ENCODE measurements at places on chromosomes 4 and X.
A peak's percentile ranks its signal among the peaks of the same experiment; 100 is the strongest.

GRCh38 chr4:77104791-77105540 is 29.2 kb upstream of the CCNI start:
- DNase-seq, result no peak

DNA sequence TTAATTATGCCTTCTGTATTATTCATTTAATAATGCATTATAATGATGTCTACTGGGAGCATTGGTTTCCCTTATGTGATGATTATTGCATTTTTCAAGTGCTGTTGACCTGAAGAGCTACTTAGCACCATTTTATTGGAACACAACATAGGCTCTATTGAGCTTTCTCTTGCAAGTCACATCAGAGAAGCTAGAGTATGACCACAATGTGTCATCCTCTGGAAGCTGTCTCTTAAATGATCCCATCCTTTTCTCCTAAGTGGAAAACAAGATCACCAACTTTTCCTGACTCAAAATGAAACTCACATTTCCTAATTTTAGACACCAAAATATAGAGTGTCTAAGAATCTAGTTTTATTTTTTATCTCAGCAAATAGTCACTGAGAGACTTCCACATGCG is 1451.9 kb downstream of the PCDH7 start:
- no peak for DNase-seq

DNA sequence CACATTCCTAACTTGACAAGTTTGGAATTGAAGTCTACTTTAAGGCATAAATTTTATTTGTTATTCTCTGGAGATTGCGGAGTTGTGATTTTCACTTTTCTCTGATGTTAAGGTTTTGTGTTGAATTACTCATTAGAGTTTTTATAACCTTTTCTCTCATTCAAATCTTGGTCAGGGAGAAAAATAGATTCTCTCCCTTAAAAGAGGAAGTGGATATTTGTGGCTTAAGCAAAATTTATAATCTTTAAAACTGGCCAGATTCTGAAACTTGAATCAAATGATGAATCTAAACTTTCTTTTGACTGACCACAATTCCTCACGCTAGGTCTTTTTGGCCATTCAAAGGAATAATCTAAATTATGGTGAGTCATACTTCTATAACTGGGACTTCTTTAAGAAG is 361.4 kb downstream of the TEX13C start:
- DNase-seq, result no peak

DNA sequence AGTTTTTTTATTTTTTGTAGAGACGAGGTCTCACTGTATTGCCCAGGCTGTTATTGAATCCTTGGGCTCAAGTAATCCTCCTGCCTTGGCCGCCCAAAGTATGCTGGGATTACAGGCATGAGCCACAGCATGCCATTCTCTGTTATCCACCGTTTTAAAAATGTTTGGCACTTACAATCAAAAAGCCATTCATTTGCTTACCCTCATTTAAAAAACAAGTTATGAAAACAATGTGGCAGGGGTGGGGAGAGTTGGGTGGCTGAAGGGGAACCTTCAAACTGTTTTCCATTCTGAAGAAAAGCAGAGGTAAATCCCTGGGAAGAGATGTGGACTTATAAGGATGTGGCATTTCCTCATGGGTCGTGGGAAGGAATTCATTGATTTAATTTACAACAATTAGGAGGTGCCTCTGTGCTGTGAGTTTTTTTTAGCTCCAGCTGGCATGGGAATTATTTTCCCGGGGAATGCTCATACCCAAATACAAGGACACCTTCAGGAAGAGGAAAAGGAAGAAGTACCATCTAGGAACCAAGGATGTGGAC is 103.5 kb downstream of the MID1 start:
- DNase-seq, result no peak

DNA sequence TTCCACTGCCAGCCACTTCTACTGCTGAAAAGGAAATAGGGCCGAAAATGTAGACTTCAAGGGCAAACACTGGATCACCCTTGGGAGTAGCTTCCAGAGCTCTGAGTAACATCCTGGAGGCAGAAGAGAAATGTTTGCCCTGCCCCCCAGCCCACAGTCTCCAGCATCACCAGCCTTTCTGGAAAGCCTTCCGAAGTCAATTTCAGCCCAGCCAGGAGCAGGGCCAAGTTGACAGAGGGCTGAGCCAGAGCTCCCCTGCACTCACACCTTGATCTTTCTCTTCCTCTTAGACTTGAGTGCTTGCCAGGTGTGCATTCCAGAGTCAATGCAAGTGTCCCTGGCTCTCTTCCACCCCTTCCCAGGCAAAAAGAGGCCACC is 35.2 kb downstream of the SLC25A5 start:
- no peak for DNase-seq

- DNase-seq, result peak; percentile 43
These were observed at the start of the genes DHRSX and ZBED1 for GRCh38 chrX:2500803-2501558. DHRSX (minus strand) TSS chrX:2500976; CDS start chrX:2500925, 51 bp downstream. ZBED1 (minus strand) TSS chrX:2500976; CDS start chrX:2490719, 10,257 bp downstream.

GRCh38 chr4:114318309-114318708 is 280.3 kb upstream of the UGT8 start:
- DNase-seq, result no peak

DNA sequence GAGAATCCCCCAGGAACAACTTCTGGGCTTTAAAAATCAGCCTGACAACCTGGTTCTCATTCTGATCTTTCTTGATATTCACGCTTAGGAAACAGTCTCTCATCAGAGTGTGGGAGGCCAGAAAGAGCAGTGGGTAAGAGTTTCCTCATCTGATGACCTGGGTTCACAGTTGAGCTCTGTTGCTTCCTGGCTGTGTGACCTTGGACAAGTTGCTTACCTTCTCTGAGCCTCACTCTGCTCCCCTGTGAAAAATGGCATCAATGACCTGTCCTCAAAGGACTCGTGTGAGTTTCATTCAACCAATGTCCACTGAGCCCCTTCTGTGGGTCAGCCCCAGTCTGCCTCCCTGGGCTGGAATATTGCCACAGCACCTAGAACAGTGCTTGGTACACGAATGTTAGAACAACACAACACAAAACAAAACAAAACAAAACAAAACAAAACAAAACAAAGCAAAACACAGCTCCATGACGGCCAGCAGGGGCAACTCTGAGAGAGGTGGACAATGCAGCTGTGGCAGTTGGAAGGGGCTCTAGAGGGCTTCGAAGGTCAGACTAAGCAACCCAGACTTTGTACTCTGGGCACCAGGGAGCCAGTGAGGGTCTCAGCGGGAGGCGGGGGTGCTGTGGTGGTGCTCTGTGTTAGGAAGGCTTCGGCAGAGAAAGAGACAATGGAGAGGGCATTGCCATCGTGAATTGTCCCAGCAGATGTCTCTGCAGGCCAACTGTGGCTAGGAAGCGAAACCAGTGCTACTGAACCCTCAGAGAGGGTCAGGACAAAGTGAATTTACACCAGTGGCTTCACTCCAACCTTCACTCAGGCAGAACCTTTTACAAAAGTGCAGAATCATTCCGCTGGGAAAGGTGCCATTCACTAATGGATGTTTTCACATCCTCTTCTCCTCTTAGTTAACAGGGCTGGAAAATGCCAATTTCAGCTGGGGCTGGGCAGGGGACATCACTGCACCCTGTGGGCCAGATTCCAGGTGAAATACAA is 14.3 kb upstream of the C4orf50 start:
- no peak for DNase-seq

DNA sequence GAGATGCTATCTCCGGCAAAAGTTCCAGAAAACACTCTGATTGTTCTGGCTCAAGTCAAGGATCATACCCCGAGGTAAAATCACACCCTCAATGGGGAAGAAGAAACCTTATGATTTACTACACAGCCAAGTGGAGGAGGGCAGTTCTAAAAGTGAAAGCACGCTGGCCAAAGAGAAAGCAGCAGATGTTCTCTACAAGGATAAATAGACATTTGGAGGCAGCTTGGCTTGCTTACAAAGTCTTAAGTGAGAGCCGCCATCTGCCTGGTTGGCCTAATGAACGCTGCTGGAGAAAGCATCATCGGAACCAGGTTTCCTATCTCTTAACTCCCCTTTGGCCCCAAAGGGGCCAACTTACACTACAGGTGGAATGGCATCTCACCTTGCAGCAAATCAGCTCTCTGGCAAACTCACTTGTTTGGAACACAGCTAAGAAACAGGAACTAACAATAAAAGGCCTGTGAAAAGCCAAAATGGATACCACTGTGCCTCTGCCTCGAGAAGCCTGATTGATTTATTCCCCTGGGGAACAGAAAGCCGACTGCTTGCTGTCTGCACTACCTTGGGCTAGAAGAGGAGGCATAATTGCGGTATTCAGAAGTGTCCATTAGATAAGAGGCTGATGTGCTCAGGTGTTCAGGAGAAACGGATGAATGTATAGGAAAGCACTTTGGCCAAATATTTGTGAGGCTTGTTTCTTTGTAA is 22.8 kb downstream of the FRAS1 start:
- no peak for DNase-seq

DNA sequence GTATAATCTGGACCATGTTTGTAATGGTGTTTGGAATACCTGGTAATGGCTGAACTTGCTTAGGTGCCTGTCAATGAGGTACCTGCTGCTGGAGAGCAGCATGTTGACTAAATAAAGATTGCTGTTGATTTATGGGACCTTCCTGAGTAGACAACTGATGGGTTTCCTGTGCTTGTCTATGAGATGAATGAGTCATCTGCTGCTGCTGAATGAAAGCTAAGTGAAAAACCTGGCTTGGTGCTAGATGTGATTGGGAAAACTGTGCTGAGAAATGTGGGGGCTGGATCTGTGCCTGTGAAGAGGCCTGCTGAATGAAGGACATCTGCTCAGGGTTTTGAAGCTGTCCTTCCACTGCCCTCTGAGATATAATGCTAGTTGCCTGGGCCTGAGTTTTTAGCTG is 69.6 kb downstream of the WNK3 start:
- DNase-seq, result no peak

DNA sequence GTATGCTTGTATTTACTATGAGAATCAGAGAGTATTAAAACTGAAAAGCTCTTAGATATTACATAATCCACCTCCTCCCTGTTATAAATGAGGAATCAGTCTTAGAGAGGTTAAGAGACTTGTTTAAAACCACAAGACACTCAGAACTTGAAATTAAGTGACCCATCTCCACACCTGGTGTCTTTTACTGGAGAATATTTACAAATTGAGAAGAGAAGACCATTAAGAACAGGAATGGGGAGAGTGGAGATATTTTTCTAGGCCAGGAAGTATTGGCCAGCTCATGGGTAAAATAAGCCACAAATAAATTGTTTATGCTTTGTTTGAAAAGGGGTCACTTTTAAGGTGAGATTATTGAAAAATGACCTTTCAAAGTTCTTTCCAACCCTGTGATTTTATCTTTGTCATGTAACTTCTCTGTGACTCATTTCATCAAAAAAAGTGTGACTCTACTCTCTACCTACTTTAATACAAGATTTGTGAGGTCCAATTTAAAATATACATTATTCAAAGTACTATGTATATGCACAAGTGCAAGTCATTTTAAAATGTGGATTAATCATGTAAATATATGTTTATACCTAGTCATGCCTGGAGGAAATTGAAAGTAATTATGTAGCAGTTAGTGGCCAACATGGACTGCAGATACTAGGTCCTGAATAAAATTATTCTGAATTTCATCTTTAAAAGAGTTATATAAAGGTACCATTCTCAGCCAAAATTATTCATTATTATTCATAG is 15.9 kb upstream of the COX7B2 start:
- no peak for DNase-seq

GRCh38 chr4:86272669-86273068 is 87.2 kb downstream of the MAPK10 start:
- DNase-seq, result no peak

DNA sequence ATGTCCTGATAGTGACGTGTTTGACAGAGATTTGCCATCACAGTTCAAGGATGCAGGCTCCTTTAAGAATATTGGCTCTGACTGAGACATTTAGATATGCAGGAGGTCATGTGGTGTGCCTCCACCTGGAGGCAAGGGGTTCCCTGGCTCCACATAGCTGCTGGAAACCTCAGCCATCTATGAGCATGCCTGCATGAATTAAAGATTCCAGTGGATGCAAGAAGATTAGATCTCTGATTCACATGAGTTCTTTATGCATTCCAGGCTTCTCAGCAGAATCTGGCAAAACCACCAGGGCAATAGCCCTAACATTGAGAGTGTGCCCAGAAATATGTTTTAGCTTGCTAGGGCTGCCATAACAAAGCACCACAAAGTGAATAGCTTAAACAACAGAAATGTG is 298.5 kb upstream of the AADAT start:
- no peak for DNase-seq

DNA sequence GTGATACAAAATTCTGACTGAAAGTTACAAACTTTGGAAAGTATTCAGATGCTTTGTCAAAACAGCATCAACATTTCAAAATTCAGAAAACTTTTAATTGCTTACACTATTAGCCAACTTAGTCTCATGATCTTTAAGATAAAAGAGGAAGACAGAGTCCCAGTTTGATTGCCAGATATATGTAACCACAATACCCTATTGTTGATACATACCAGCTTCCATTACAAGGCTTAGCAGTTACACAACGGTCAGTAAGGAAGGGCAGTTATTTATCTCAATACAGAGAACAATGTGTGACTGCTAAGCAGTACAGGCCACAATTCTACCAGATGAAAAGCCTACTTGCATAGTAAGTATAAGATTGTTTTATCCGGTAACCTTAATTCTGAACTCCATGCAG is 138.4 kb downstream of the SPANXN3 start:
- no peak for DNase-seq

- DNase-seq, result no peak
These were observed 38.1 kb downstream of the PNPLA4 start for GRCh38 chrX:7889135-7889534.

- no peak for DNase-seq
These were observed 20.8 kb downstream of the LIN54 start for GRCh38 chr4:82989575-82990429.

DNA sequence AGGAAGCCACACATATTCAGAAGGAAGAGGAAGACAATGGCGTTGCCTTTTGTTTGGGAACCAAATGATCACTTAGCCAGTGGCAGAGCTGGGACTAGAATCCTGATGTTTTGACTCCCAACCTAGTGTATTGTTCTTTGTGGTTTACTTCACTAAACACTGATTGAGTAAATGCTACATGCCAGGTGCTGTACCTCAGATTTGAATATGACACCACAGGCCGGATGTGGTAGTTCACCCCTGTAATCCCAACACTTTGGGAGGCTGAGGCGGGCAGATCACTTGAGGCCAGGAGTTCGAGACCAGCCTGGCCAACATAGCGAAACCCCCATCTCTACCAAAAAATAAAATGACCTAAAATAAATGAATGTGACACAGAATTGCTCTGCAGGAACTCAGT is 8.4 kb downstream of the NDUFA1 start:
- no peak for DNase-seq

DNA sequence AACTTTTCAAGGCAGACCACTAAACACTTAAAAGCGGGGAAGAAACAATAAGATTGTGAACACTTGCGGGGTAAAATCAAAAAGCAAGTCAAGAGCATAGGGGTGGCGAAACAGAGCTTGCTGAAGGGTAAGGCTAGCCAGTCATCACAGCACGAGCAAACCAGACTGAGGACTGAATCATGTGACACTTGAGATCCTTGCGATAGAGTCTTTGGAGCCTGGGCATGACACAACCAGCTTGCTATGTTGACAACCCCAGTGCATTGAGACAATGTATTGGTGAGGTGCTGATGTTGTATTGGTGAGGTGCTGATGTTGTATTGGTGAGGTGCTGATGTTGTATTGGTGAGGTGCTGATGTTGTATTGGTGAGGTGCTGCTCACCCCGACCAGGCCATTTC is 72.3 kb downstream of the SLIT2 start:
- DNase-seq, result no peak

GRCh38 chr4:7172946-7173345 is 19.4 kb upstream of the SORCS2 start:
- DNase-seq, result no peak

GRCh38 chr4:81650606-81651242 is 179.0 kb upstream of the RASGEF1B start:
- no peak for DNase-seq

All from stimulated activated CD8-positive, alpha-beta memory T cell treated with anti-CD3 and anti-CD28 coated beads, Interleukin-7, amount 100 ng/mL, for 4 hours (primary cell).